ENCODE measurements at places on chromosomes 16 and 17.

DNA sequence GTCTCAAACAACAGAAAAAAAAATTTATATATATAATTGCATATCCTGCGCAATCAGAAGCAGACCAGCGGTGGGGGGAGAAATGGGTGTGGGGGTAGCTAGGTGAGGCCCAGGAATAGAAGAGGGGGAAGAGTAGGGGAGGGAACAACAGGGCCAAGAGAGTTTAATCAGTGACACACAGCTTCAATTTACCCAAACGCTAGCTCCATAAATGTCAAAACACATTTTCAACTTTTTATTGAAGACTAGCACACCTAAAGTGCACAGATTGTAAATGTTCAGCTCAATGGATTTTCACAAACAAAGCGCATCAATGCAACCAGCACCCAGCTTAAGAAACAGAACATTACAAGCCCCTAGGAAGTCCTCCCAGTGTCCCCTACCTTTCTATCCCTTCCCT, 24.8 kb upstream of the NAGS start:
- DNase-seq, result no peak

- peak; percentile 33 for DNase-seq
Observed at GRCh38 chr17:19651451-19652238, 3.1 kb downstream of the ALDH3A2 start.

- DNase-seq, result no peak
Observed at GRCh38 chr17:39062846-39063680, 88.4 kb downstream of the PLXDC1 start.

- DNase-seq, result peak; percentile 63
Observed at GRCh38 chr17:50559674-50560184, 786 bp upstream of the CACNA1G start.

GRCh38 chr16:64136314-64136713, 985.5 kb downstream of the CDH11 start:
- DNase-seq, result no peak

DNA sequence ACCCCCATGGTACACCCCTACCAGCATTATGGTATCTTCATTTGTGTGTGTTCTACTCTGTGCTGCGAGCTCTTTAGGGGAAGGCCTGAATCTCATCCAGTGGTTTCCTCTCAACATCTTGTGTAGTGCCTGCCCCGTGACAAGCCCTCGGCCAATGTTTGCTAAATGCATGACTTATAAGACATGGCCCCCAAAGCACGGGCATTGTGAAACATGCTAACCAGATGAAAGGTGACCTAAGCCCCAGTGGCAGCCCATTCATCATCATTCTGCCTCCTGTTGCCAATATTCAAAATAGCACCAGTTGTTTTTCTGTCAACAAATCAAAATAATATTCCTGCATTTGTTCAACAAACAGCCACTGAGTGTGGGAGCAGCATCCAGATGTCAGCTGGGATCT, 108.8 kb upstream of the HSBP1 start:
- no peak for DNase-seq

DNA sequence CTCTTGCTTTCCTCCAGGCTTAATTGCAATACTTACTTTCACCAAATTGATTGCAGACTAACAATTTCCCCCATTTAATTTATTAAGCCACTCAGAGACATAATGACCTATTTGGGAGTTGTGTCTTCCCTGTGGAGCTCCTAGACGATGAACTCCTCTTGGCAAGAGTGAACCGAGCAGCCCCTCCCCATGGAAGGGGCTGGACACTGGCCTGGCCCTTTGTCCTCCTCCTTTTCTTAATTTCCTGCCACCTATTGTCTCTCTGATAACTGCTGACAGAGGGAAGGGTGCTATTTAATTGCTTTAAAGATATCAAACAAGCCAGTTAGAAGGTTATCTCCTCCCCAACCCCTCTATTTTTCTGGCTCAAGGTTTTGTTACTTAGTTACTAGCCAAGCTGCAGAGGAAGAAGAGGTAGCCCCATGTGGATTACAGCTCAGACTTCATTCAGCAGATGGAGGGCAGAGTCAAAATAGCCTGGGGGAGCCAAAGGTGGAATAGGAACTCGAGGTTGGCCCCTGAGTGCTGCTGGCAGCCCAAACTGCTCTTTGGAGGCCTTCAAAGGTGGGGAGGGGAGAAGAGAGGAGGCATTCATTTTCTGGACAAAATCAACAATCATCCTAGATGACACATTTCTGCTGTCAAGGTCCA, 3.7 kb upstream of the SSTR2 start:
- no peak for DNase-seq

GRCh38 chr16:77531752-77532151, 96.9 kb upstream of the ADAMTS18 start:
- no peak for DNase-seq

DNA sequence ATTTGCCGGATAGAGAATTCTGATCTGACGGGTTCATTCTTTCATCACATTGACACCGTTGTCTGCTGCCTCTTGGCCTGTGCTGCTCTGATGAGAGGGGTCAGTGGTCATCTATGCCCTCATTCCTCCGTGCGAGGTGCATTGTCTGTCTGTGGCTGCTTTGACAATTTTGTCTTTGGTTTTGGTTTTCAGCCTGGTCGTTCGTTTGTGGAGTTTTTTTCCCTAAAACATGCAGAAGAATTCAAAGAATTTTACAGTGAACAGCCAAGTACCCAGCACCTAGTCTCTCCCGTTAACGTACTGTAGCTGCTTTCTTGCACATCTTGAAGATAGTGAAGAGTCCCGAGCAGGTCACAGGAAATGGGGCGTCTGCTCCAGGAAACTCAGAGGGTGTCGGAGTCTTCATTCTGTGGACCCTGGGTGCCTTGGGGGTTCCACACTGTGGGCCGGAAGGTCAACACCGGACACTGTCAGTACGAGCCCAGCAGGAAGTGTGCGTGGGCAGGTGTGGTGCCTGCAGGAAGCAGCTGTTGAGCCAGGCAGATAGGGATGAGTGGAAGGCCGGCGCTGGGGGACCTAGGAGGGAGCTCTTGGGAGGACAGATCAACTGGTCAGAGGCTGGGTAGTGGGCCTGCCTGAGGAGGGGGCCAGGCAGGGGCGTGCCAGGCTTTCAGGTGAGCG, 28.2 kb downstream of the CRAMP1 start:
- DNase-seq, result no peak

GRCh38 chr16:83137894-83138293, 511.1 kb downstream of the CDH13 start:
- DNase-seq, result no peak

DNA sequence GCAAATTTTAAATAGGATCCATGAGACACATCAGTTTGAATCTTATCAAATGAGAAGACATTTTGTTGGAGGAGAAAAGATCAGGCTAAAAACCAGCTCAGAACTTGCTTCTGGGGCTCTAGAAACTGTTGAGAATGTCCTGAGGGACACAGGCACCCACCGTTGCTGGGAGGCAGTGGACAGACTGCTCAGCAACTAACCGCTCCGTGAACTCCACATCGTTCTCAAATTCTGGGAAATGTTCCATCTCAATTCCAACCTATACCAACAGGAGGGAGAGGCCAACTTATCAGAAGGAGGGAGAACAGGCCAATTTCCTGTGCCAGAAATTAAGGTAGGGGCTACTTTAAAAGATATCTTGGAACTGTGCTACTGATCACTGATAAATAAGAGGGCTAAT, 8.3 kb downstream of the TAT start:
- DNase-seq, result no peak

GRCh38 chr17:56142325-56142724, 10.9 kb upstream of the ANKFN1 start:
- DNase-seq, result no peak

DNA sequence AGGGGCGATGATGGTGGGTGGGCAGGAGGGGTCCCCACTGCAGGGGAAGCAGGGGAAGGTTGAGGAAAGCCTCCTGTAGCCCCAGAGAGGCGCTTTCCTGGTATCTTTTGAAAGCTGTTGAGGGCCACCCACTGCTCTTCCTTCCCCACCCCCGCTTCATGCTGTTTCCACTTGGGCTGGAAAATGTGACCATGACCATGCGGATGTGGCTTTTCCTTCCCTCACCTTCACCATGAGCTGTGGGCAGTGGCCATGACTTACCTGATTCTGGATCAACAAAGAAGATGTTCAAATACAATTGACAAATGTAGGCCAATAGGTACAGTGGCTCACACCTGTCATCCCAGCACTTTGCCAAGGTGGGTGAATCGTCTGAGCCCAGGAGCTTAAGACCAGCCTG, 13.8 kb downstream of the MVP start:
- DNase-seq, result no peak

DNA sequence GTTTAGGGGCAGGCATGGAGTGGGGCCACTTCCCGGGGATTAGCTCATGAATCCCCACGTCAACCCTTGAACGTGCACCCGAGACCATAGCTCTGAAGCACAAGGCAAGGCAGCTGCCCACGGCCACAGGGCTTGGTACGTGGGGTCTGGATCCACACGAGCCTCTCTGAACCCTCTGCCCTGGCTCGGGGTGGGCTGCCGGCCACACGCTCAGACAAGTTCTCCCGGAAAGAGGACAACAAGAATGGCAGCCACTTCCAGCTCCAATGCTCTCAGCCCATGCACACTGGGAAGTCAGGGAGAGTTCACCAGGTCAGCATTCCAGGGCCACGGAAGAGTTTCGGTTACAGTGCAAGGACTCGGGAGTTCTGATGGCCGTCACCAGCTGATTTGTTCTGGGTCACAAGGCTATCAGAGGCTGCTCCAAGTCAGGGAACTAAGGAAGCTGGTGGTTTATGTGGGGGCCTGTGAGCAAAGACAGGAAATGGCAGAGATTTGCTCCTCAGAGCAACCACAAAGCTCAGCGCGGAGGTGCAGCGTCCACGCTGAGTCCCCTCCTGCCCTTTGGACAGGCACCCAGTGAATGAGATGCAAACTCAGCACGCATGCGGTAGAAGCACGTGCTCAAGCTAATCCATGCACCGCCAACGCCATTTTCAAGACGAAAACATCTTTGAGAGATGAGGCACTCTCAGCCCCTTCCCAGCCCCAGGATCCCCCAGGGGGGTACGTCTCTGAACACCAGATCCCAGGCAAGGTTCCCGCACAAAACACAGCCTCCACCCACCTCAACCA, 356.4 kb downstream of the FOXL1 start:
- DNase-seq, result no peak

DNA sequence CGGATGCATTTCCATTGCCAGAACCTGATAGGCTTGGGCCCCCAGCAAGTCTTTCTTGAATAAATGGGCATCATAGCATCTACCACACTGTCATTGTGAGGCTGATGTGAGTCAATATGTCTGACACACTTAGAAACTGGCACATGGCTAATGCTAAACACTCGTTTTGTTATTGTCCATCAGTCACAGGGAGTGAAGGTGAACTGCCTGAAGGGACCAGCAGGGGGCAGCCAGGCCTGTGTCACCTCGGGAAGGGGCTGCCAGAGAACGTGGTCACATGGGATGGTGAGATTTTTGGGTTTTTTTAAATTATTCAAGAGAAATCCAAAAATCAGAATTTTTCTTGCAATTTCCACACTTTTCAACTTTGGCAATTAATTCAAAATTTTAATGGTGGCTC, 831 bp upstream of the RCVRN start:
- DNase-seq, result no peak

GRCh38 chr16:17367923-17368322, 102.8 kb downstream of the XYLT1 start:
- DNase-seq, result no peak

GRCh38 chr17:42182927-42183734, 2.1 kb downstream of the HCRT start:
- DNase-seq, result no peak

GRCh38 chr16:15403392-15403995, 7.9 kb downstream of the MPV17L start:
- DNase-seq, result no peak

DNA sequence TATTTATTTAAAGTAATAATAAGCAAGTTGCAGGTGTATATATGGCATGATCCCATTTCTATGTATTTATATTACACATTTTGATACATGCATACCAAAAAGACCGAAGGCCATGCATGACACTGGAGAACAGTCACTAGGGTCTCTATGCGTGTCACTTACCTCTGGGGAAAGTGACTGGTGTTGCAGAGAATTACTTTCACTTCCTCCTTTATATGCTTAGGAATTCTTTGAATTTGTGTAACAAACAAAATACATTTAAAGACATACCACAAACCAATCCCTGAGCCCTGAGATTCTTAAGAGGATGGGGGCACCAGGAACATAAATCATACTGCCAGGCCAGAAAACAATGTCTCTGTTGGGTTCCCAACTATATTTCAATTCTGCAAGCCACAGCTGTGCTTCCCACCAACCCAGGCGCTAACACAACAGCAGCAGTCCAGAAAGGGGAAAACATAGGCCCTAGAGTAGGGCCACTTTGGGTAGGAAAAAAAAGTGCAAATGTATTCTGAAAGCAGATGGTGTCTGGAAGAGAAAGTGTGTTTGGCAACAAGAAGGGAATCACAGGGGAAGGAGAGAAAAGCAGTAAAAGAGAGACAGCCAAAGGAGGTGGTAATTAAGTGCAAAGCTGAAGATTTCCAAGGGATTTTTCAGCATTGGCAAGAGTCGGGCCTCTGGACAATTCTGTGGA, 24.5 kb upstream of the HYDIN start:
- no peak for DNase-seq

DNA sequence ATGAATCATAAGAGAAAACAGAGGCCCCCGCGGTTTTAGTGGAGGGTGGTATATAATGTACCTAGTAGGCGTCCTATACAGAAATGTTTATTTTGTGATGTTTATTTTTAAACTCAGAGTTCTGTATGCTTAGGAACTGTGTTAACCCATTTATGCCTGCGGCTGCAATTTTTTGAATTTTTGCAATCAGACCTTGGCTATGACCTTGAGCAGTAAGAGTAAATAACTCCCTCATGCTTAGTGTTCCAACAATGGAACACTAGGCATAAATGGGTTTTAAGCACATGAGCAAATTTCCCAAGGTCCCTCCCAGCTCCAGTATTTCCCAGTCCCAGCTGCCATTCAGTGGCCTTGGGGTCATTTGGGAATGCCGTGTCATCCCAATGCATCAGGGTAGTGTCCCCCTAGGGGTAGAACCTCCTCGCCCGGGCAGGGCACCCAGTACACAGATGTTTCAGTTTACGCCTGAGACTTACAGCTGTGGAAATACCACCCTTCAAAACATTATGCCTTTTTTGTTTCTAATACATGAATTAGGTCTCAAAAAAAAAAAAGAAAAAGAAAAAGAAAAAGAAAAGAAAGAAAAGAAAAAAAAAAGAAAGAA, 605.8 kb upstream of the CDH11 start:
- DNase-seq, result no peak

GRCh38 chr17:28290703-28291102, 28.3 kb upstream of the TMEM97 start:
- DNase-seq, result no peak

GRCh38 chr17:55463600-55463999, 42.0 kb upstream of the MMD start:
- DNase-seq, result no peak

DNA sequence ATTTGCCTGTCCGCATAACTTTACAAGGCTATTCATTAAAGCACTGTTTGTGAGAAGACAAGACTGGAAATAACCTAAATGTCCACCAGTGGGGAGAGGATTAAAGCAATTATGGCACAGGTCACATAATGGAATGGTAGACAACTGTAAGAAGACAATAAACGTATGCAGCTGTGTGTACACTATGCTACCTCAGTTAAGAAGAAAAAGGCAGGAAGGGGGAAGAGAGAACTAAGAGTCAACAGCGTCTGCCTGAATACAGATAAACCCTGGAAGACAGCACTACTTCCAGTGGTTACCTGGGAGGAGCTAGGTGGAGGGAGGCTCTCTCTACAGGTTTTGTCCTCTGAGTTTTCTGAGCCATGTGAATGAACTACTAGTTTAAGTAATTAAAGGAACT, 15.3 kb downstream of the CREBBP start:
- no peak for DNase-seq

GRCh38 chr17:42146911-42147607, 7.7 kb downstream of the RAB5C start:
- no peak for DNase-seq
